ENCODE measurements at places on chromosomes 13 and 19. TPM values are rescaled to one million over a fixed set of nuclear protein-coding genes. Genes with fewer than 3 reads are reported as not detected.

- no peak overlapping the region for H3K27ac ChIP-seq
- no peak overlapping the region for H3K4me3 ChIP-seq
- H3K27me3 ChIP-seq: no peaks in the 10 kb centered on the region
Measured at GRCh38 chr13:25923217-25924085, 128.4 kb downstream of the SHISA2 start.

DDX39A gene
- total RNA-seq: 306 TPM

DNA sequence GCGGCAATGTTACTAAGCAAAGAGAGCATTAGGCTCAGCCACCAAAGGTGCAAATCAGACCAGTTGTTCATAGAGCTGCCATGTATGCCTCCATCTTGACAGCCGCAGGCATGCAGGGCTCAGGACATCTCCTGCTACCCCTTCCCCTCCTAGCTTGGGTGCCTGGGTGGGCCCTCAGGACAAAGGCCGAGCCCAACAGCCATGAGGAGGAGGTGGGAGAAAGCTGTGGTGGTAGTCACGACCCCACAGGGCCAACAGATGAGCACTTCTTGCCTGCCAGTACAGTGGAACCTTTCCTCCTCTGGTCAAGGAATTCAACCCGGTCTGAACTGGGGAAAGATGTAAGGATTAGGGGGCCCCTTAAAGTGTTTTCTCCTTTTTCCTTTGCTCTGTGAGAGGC lies 386.4 kb upstream of the SLITRK6 start:
- no peak overlapping the region for H3K4me3 ChIP-seq
- no peaks in the 10 kb centered on the region for H3K27me3 ChIP-seq
- H3K36me3 ChIP-seq: no peaks in the 10 kb centered on the region
- H3K27ac ChIP-seq: no peak overlapping the region
- no peaks in the 10 kb centered on the region for H3K4me1 ChIP-seq
- no peak for DNase-seq

GRCh38 chr13:30957258-30957943 lies 24.9 kb downstream of the TEX26 start:
- no peak for DNase-seq
- no peaks in the 10 kb centered on the region for H3K36me3 ChIP-seq
- H3K27me3 ChIP-seq: peaks cover 43% of the 10 kb centered on the region
- H3K4me1 ChIP-seq: no peaks in the 10 kb centered on the region
- H3K4me3 ChIP-seq: no peak overlapping the region
- H3K27ac ChIP-seq: no peak overlapping the region

GRCh38 chr19:35559281-35559659 lies 4.2 kb downstream of the ATP4A start:
- H3K4me1 ChIP-seq: peaks cover 3% of the 10 kb centered on the region
- no peak for DNase-seq
- peaks cover 2% of the 10 kb centered on the region for H3K36me3 ChIP-seq
- no peak overlapping the region for H3K27ac ChIP-seq

DNA sequence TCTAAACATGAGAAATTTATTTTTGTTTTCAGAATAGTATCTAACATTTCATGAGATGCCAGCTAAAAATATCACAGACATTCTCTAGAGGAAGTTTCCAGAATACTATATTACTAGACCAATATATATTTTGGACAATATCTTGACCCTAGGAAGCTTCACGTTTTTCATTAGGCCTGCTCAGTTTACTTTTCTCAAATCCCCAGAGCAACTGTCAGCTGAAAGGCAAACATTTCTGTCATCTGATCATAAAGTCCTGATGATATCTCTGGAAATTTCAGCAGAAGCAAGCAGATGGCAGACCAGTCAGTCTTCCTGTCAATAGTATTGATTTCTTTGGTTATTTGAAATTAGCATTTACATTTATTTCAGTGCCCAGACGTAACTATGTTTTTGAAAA lies 4.0 kb downstream of the POSTN start:
- no peak overlapping the region for H3K27ac ChIP-seq
- DNase-seq: no peak
- H3K4me3 ChIP-seq: no peak overlapping the region
- no peaks in the 10 kb centered on the region for H3K4me1 ChIP-seq

DNA sequence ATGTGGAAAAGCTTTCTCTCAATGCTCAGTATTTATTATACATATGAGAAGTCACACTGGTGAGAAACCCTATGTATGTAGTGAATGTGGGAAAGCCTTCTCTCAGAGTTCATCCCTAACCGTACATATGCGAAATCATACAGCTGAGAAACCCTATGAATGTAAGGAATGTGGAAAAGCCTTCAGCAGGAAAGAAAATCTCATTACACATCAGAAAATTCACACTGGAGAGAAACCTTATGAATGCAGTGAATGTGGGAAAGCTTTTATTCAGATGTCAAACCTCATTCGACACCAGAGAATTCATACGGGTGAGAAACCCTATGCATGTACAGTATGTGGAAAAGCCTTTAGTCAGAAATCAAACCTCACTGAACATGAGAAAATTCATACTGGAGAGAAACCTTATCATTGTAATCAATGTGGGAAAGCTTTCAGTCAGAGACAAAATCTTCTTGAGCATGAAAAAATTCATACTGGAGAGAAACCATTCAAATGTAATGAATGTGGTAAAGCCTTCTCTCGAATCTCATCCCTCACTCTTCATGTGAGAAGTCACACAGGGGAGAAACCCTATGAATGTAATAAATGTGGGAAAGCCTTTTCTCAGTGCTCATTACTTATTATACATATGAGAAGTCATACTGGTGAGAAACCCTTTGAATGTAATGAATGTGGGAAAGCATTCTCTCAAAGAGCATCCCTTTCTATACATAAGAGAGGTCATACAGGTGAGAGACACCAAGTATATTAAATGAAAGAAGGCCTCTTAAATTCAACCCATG lies 34.4 kb downstream of the ZNF568 start:
- no peak overlapping the region for H3K4me3 ChIP-seq
- H3K36me3 ChIP-seq: peaks cover 73% of the 10 kb centered on the region
- DNase-seq: no peak
- no peaks in the 10 kb centered on the region for H3K4me1 ChIP-seq
- H3K27me3 ChIP-seq: no peaks in the 10 kb centered on the region

- no peaks in the 10 kb centered on the region for H3K27me3 ChIP-seq
- H3K4me1 ChIP-seq: no peaks in the 10 kb centered on the region
- no peak overlapping the region for H3K4me3 ChIP-seq
- H3K36me3 ChIP-seq: no peaks in the 10 kb centered on the region
Measured at GRCh38 chr13:41520660-41521630, 63.6 kb downstream of the RGCC start.

- no peak for DNase-seq
- H3K4me3 ChIP-seq: no peak overlapping the region
- H3K36me3 ChIP-seq: no peaks in the 10 kb centered on the region
- H3K27me3 ChIP-seq: no peaks in the 10 kb centered on the region
- no peaks in the 10 kb centered on the region for H3K4me1 ChIP-seq
- no peak overlapping the region for H3K27ac ChIP-seq
Measured at GRCh38 chr13:79912403-79912802, 428.5 kb downstream of the SPRY2 start.

DNA sequence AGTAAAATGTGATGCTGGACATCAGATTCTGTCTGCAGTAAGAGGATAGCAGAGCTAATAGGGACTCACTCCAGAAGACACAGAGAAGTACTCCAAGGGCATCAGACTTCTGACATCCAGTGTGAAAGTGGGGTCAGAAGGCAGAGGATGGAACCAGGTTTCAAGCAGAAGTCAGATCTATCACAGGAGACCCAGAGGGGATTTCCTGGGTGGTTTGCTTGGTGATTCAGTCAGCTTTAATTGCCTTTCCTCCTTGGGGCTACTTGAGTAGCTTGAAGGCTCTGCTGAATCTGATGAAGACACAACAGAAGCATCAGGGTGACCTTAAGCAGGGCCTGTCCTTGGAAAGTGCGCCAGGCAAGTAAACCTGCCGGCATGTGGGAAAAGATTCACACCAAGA lies 300.6 kb downstream of the COG6 start:
- peaks cover 2% of the 10 kb centered on the region for H3K36me3 ChIP-seq
- DNase-seq: peak; percentile 47
- H3K27me3 ChIP-seq: no peaks in the 10 kb centered on the region
- H3K27ac ChIP-seq: peak overlapping the region; percentile 59

DNA sequence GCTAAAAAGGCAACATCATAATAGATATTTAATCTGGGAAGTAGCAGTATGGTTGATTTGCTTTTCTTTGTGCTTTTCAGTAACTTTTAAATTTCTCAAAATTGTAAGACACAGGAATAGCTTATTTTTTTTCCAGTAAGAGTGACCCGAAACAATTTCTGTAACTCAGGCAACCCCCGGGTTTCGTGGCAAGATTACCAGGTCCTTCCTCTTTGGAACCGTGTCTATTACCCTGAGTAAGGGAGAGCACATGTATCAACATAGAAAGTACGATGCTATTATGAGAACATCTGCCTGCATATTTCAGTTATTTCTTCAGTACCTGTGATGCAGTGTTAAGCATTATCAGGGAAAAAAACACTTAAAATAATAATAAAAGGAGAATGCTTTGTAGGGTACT lies 64.1 kb downstream of the DOCK9 start:
- H3K4me1 ChIP-seq: peaks cover 42% of the 10 kb centered on the region
- H3K4me3 ChIP-seq: no peak overlapping the region
- no peaks in the 10 kb centered on the region for H3K27me3 ChIP-seq
- peaks cover 39% of the 10 kb centered on the region for H3K36me3 ChIP-seq
- no peak overlapping the region for H3K27ac ChIP-seq
- no peak for DNase-seq

F2RL3 gene
- not detected for total RNA-seq

DNA sequence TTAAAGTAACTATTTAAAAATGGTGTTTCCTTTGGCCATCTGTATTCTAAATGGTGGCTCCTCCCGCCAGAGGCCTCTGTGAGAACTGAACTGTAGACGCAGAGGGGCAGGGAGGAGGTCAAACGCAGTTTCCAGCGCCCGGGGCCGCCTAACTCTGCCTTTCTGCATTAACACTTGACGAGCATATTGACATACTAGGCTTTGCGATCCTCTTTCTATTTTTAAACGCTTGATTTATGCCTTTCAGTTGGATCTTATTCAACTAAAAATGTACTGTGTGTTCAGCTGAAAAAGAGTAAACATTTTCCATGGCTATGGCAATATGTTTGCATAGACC lies 74.7 kb downstream of the SPACA7 start:
- H3K4me1 ChIP-seq: no peaks in the 10 kb centered on the region
- no peak overlapping the region for H3K4me3 ChIP-seq
- no peaks in the 10 kb centered on the region for H3K36me3 ChIP-seq
- no peak overlapping the region for H3K27ac ChIP-seq
- no peak for DNase-seq
- H3K27me3 ChIP-seq: peaks cover 7% of the 10 kb centered on the region

OR4F17 gene
- total RNA-seq: not detected

MIA gene
- total RNA-seq: not detected

DNA sequence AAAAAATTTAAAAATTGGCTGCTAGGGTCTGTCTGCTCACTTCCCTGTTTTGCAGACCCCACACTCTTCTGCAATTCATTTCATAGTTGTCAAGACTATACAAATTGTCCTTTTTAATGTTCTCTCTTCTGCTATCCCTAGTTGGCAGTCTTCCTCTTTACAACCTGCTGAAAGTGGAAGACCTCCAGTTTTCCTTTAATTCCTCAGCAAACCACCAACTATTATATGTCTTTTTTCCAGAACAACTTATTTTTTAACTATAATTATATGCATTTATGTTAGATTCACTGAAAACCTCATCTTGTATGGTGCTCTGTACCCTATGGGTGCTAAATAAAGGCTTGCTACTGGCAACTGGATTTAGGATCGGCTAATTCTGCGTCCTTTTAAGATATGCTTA lies 1.1 kb upstream of the PHF11 start:
- H3K4me3 ChIP-seq: peak overlapping the region; percentile 97
- peaks cover 37% of the 10 kb centered on the region for H3K4me1 ChIP-seq
- peaks cover 34% of the 10 kb centered on the region for H3K36me3 ChIP-seq
- peak overlapping the region; percentile 99 for H3K27ac ChIP-seq

ZNF628 gene
- total RNA-seq: 10.3 TPM

DNA sequence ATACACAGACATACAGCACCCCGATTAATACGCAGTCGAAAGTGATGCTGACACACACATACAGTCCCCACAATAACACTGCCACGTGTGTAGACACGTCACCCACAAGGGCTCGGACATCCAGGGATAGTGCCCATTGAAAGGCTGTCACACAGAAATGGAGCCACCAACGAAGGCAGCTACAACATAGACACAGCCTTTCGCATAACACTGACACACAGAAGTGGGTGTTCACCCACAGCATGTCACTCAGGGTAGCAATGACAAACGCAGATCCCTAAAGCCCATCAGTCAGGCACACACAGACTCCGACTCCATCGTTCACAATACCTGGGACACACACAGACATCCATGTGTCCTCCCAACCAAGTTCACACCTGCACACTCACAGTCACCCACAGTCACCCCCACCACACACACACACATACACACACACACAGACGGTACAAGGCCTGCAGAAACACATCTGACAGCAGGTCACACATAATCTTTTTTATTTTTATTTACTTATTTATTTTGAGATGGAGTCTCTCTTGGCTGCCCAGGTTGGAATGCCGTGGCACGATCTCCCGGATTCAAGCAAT lies 10.4 kb upstream of the NANOS3 start:
- H3K4me3 ChIP-seq: peak overlapping the region; percentile 57
- H3K27me3 ChIP-seq: peaks cover 33% of the 10 kb centered on the region
- no peak for DNase-seq
- no peaks in the 10 kb centered on the region for H3K36me3 ChIP-seq
- no peak overlapping the region for H3K27ac ChIP-seq

Data from activated naive CD8-positive, alpha-beta T cell treated with anti-CD3 and anti-CD28 coated beads for 36 hours (primary cell).